ENCODE measurements at places on chromosomes 6 and 20.

DNA sequence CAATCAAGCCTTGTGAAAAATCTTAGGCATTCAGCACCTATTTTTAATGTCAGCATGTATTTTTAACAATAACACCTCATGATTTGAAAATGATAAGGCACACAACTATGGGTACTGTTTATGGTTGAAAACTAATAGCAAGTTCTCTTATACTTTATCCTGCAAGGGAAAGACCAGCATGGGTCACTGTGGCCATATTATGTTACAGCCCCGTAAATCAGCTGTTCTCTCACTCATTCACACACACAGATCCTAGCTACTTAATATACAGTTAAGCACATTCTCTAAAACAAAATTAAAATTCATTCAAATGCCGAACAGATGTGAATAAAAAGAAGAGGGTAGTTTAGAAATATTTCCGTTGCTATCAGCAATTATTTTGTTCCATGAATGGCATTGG lies 224.4 kb downstream of the OGFRL1 start:
- no peak for DNase-seq

DNA sequence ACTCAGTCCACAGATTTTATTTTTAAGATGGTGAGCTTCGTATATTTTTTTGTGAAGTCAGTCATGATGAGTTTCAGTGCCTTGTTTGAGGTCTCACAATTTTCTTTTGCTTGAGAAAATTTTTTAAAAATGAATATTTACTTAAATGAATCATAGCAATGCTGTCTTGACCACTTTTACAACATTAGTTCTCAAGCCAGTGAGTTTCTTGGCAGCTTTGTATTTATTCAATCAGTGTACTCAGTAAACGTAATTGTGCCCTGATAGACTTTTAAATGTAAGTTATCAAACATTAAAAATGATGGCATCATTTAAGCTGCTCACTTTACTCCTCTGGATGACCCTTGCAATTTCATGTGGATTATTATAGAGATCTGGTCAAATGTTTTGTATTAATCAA lies 261.4 kb downstream of the KHDC1L start:
- no peak for DNase-seq

DNA sequence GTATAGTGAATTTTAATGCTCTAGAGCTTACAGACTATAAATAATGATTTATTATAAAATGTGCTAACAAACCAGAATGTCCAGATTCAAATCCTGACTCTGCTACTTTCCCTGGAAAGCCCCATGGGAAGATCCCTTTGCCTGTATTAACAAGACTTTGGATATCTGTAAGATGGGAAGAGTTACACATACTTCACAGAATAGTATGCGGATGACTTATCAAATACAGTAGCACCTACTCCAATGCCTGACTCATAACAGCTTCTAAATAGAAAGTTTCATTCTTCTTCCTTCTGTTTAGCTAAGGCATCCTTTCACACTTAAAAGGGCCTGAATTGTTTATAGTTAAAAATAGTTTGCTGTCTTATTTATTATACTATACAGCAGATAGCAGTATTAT lies 166.3 kb downstream of the KCNQ5 start:
- no peak for DNase-seq

DNA sequence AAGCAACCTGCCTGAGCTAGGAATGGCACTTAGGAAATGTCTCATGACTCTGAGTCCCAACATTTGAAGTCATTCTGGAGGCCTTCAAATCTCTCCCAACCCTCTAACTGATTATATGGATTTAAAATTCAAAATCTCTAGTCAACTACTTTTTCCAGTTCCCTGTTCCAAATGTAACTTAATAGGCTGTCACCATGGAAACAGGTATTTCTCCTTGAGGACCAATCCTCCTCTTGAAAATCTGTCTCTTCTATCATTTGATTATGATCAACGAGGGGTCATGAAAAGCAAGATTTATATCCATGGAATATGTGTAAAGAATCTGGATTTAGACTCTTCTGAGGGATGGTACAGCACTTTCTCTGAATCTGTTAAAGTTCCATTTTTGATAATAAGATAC lies 127.3 kb upstream of the DTNBP1 start:
- no peak for DNase-seq

DNA sequence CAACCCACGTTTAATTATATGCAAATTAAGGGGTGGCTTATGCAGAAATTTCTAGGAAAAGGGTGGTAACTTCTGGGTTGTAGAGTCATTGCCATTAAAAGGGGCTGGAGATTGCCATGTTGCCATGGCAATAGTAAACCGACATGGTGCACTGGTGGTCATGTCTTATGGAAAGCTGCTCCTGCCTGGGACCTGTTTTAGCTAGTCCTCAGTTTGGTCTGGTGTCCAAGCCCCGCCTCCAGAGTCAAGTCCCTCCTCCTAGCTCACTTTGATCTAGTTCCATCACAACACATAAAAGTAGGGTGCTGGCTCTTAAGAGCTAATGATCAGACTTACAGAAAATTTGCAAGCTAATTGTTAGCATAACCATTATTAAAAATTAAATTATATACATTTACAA lies 5.3 kb downstream of the SLC22A2 start:
- no peak for DNase-seq

DNA sequence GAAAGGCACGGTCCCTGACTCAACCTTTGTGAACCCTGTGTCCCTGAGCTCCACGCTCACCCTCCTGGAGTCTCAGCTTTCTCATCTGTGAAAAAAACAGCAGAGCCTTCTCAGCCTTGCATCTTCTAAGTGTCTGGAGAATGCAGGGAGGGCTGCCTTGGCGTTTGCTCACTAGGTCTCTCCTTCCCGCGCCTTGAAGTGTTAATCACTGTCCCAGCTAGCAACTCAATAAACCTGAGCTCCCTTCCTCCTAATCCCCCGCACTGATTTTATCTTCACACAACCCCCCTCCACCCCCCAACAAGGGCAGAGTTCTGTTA lies 34.9 kb upstream of the FOXC1 start:
- DNase-seq, result no peak

GRCh38 chr20:53163486-53163885 lies 191.3 kb downstream of the TSHZ2 start:
- peak; percentile 61 for DNase-seq

- no peak for DNase-seq
Observed at GRCh38 chr6:15513131-15513771, 149.6 kb downstream of the DTNBP1 start.

DNA sequence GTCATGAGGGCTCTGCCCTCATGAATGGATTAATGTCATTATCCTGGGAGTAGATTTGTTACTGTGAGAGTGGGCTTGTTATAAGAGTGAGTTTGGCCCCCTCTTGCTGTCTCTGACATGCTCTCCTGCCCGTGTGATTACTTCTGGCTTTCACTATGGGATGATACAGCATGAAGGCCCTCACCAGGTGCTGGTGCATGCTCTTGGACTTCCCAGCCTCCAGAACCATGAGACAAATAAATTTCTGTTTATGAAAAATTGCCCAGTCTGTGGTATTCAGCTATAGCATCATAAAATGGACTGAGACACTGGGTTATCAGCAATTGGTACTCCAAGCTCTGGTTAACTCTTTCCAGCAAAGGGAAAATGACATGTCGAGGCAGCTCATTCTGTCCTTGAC lies 76.2 kb upstream of the MAP3K7 start:
- DNase-seq, result no peak

- no peak for DNase-seq
Observed at GRCh38 chr20:49460916-49461315, 21.6 kb downstream of the KCNB1 start.

Measured in right atrium auricular region (tissue), 2 donors.